ENCODE measurements at places on chromosomes 2 and 18.

GRCh38 chr18:9735238-9735637, 27.1 kb downstream of the RAB31 start:
- no peaks in the 10 kb centered on the region for H3K36me3 ChIP-seq
- H3K27me3 ChIP-seq: no peaks in the 10 kb centered on the region

DNA sequence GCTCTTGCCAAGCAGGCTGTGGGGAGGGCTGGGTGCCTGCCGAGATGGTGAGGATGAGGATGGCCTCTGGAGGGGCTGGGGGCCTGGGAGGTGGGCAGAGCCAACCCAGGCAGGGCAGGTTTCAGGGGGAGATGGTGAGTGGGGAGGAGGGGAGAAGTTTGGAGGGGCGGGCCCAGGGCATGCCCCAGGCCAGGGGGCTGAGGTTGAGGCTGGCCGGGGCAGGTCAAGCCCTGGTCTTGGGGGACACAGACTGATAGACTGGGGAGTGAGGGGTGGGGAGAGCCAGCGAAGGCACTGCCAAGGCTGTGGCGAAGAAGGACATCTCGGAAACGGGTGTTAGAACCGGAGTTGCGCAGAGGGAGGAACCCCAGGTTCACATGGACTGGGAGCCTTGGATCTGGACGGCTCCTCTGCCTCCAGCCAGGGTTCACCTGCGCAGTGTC, 12.6 kb downstream of the CAPN10 start:
- H3K4me3 ChIP-seq: no peak overlapping the region
- H3K27me3 ChIP-seq: no peaks in the 10 kb centered on the region
- no peak for DNase-seq
- H3K27ac ChIP-seq: no peak overlapping the region
- H3K36me3 ChIP-seq: no peaks in the 10 kb centered on the region

DNA sequence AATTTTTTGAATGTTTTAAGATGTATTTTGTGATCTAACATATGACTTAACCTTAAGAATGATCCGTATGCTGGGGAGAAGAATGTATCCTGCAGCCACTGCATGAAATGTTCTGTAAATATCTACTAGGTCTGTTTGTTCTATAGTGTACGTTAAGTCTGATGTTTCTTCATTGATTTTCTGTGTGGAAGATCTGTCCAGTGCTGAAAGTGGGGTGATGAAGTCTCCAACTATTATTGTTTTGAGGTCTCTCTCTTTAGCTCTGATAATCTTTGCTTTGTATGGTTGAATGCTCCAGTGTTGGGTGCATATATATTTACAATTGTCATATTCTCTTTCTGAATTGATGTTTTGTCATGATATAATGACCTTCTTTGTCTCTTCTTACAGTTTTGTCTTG, 82.5 kb upstream of the LHCGR start:
- H3K27ac ChIP-seq: no peak overlapping the region
- DNase-seq: no peak
- H3K27me3 ChIP-seq: no peaks in the 10 kb centered on the region

DNA sequence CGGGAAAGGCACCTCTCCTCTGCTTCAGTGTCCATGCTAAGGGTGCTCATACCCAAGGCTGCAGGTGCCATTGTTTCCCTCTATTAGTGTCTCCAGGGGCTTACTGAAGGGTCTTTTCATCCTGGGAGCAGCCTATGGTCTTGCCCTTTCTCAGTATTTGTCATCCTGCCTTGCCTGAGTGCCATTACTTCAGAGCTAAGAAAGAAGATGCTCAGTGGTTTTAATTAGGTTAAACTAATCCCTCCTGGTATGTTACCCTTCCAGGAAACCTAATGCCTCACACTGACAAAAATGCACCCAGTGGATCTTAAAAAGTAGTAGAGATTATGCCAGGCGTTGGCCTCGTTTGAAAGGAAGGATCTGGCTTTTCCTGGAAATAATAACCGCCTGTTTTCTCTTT, 151.4 kb downstream of the LRRTM1 start:
- no peaks in the 10 kb centered on the region for H3K27me3 ChIP-seq
- H3K4me3 ChIP-seq: no peak overlapping the region
- no peak overlapping the region for H3K27ac ChIP-seq
- no peak for DNase-seq
- H3K36me3 ChIP-seq: no peaks in the 10 kb centered on the region

DNA sequence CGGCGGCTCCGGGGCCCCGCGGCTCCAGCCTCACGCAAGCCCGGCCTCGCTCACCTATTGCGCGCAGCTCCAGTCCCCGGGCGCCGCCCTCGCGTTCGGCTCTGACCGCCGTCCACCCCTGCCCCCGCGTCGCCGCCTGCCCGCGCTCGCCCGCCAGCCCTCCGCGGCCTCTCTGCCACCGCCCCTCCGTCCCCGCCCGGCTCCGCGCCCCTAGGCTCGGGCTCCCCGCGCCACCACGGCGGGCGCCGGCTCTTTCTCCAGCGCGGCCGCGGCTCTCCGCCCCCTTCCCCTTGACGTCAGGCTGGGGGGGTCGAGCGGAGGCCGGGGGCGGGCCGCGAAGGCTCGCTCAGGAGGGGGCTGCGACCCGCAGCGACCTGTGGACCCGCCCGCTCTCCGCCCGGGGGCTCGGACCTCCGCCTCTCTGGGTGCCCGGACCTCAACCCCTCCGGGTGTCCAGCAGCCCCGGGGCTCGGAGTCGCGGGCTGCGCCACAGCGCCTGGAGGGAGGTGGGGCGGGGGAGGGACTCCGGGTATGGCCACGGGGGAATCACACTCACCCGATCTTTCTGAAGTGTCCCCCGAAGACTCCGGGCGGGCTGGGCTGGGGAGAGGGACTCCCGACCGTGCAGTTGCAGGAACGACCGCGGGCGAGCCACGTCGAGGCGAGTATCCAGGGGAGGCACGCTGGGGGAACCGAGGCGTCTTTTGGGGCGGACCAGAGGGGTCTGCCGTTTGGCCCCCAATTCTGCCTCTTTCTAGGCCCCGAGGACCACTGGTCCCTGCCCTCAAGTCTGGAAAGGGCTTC, at the start of gene SEMA4C:
Gene SEMA4C (minus strand): TSS at position 259 of the 804 bp plus-strand sequence. CDS start 2,194 bp downstream, outside the sequence.
- H3K27ac ChIP-seq: peak within 1 kb of the TSS; percentile 100
- peak; percentile 83 for DNase-seq
- H3K4me1 ChIP-seq: peaks cover 44% of the 10 kb centered on the region
- peak within 1 kb of the TSS; percentile 100 for H3K4me3 ChIP-seq

DNA sequence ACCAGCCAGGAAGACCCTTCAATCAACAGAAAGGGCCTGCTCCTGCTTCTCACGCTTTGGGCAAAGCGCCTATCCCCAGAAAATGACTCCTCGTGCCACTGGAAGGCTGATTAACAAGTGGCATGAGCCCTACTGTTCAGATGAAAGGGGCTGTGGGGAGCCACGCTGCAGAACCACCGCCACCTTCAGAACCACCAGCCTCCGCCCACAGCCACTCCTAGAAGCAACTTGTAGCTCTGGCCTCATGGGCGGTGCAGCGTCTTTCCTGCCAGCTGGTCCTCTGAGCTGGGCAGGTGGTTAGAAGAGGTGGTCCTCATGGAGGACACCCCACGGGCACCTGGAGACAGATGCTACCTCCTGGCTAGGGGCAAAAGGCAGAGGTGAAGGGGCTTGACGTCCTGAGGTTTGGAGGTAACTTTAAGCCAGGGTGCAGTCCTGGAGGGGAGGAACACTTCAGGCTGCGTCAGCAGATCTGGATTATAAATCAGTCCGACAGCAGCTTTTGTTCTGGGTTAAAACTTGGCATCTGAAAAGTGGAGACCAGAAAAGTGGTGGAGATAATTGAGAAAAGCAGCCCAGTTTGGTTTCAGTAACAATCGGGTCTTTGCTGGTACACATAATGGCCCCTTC, 861 bp upstream of the SEMA4C start:
- peak overlapping the region; percentile 100 for H3K27ac ChIP-seq
- no peaks in the 10 kb centered on the region for H3K36me3 ChIP-seq
- peaks cover 51% of the 10 kb centered on the region for H3K4me1 ChIP-seq
- peak; percentile 58 for DNase-seq
- peak overlapping the region; percentile 100 for H3K4me3 ChIP-seq
